ENCODE measurements at places on chromosomes 12 and 14.

DNA sequence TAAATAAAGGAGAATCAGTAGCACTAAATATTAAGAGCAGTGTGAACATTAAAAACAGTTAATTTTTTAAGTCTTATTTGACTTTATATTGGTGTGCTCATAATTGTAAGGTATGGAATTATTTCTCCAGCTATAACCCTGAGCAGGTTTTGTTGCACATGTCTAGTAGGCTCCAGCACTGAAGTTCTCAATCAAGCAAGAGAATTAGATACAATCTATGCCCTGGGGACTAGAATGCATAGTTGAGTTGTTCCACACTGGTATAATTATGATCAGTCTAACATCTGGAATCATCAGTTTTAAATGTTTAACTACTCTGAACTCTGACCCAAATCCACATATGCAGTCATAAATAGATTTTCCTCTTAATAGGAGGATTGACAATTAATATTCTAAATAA, 257.8 kb upstream of the ARHGAP5 start:
- no peak for DNase-seq

GRCh38 chr12:56684745-56685359, 3.2 kb downstream of the PTGES3 start:
- DNase-seq = no peak

- peak; percentile 84 for DNase-seq
These were observed 24.3 kb upstream of the PCNX1 start for GRCh38 chr14:70882776-70883492.

DNA sequence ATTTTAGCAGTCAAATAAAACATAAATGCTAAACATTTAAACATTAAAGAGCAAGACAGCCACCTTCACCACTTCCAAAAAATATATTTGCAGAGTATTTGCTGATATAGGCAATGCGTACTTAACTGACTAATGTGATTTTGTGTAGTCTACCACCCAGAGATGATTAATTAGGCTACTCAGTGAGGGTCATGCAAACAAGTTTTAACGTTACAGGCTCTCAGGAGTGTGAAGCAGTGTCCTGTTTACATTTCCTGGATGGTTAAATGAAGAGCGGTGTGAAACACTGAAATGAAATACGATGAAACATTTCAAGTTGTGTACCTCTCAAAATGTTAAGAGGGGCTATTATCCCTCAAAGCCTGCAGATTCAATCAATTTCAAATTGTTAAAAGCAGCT, 165.8 kb upstream of the LRIG3 start:
- no peak for DNase-seq

- DNase-seq = peak; percentile 35
These were observed 52.9 kb downstream of the SERPINA3 start for GRCh38 chr14:94665121-94665520.
